ENCODE measurements at places on chromosomes 13 and 19.
A peak's percentile ranks its signal among the peaks of the same experiment; 100 is the strongest.

DNA sequence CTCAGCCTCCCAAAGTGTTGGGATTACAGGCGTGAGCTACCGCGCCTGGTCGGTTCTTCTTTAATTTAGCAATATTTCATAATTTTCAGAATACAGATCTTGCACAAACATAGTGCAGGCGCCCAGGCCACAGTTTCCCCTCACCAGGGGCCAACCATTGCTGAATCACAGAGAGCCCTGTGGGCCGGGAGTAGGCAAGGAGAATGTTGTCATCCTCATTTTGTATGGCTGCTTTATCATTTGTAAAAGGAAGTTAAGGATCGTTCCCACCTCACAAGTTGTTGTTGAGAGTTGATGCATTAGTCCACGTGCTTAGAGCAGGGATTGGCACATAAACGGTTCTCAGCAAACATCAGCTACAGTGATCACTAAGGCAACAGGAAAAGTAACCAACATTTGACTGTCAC lies 30.2 kb downstream of the MEIS3 start:
- DNase-seq: no peak

- no peak for DNase-seq
Measured at GRCh38 chr13:106101201-106101600, 434.3 kb downstream of the EFNB2 start.

GRCh38 chr13:52916486-52916990 lies 68.1 kb upstream of the PCDH8 start:
- DNase-seq: no peak

- DNase-seq: peak; percentile 93
Measured at GRCh38 chr19:12564016-12564664, 12.9 kb upstream of the ZNF564 start.

DNA sequence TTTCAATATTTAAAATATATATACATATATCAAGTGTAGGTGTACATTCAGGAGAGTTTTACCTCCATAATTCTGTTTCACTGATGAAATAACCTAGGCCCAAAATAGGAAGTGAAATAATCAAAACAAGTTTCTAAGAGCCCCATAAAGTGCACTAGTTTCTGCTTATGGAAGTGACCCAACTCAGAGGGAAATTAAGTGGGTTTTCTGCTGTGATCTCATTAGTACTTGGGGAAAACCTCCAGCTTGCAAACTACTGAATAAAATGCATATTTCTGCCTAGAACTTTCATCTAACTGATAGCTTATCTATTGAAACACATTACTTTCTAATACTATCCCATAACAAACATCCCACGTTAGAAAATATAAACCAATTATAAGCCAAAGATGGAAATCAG lies 45.4 kb upstream of the MIR17HG start:
- no peak for DNase-seq

DNA sequence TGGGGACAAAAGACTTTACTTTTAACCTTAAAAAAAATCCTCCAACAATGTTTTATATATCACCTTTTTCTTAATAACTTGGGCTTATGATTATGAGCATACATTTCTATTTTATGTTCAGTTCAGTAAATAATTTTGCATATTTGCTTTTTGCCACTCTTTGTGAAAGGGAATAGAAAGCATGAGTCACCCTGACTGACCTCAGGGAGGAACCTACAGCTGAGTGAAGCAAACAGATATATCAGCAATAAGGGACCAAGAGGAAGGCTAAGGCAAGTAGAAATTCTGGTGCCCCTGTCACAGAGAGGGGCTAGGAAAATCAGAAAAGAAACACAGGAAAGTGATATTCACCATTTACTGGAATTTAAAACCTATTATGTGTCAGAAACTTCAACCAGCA lies 37.2 kb upstream of the SOHLH2 start:
- DNase-seq: no peak

DNA sequence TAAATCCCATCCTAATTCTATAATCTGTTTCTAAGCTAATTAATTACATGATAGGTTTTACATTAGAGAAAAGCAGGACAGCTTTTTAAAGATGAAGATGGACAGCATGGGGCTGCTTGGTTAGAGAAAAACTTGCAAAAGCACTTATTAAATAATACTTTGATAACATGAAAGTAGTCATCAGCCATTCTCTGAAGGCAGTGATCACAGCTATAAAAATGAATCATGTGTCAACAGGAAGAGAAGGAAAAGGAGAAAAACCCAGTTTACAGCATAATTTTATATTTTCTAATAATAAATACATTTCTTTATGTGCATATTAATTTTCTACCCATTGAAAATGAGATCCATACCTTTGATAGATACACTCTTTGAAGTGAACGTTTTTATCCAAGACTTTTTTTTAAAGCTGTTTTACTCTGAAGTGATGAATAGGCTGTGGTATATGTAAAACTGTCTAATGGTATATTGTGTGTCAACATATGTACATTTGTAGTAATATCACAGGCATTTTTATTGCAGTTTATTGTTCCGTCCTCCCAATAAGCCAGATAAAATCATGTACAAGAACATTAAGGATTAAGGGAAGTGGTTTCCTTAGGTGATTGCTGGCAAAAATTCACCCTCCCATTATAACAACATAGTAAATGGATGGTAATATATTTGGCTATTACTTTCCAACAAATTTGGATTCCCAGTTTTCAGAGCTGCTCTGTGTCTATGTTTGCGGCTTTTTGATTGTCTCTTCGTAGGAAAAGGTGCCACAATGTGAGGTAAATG lies 1.3 kb upstream of the KLF5 start:
- no peak for DNase-seq

GRCh38 chr13:23744315-23744714 lies 144.9 kb downstream of the MIPEP start:
- DNase-seq: no peak

GRCh38 chr19:39046037-39046821 lies 13.9 kb upstream of the FBXO27 start:
- no peak for DNase-seq
